Stimulated activated CD8-positive, alpha-beta memory T cell treated with anti-CD3 and anti-CD28 coated beads, Interleukin-7, amount 100 ng/mL, for 1 hour (primary cell): ENCODE measurements at places on chromosomes 16 and 17.

DNA sequence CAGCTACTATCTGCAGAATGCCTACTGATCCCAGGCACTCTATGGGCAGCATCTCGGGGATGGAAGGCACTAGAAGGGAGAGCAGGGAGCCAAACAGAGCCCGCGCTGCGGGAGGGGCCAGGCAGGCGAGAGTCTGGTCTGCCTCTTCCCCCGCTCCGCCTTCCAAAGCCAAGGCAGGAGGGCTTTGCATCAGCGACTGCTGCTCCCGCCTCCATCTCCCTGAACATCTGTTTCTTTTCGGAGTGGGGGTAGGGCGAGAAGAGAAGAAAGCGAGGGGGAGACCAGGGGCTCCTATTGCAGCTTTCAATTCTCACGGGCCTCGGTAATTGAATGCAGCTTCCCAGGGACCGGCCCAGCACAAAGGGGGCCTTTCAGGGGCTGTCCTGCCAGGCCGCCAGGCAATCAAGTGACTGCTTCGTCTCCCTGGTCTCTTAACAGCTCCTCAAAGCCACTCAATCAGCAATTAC, 31.4 kb upstream of the CDC42EP4 start:
- no peak for DNase-seq

DNA sequence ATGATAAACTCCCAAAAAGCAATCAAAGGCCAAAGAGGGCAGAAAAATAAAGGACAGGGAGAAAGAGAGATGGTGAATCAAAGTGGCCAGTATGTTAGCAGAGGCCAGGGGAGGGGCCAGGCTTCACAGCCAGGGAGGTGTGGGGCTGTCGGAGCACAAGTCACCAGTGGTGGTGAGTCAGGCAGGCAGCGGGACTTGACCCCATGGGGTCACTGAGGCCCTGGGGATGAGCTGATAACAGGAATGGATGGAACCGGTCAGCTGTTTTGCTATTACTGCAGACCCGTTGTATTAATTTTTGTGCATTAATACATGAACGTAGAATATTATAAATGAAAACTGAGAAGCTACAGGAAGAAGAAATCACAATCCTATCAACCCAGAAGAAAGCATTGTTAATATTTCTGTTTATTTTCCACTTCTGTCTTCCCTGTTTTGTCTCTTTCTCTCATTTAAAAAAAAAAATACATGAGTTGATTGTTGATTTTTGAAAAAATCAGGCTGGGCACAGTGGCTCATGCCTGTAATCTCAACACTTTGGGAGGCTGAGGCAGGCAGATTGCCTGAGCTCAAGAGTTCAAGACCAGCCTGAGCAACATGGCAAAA, 106.9 kb downstream of the SOCS1 start:
- no peak for DNase-seq

DNA sequence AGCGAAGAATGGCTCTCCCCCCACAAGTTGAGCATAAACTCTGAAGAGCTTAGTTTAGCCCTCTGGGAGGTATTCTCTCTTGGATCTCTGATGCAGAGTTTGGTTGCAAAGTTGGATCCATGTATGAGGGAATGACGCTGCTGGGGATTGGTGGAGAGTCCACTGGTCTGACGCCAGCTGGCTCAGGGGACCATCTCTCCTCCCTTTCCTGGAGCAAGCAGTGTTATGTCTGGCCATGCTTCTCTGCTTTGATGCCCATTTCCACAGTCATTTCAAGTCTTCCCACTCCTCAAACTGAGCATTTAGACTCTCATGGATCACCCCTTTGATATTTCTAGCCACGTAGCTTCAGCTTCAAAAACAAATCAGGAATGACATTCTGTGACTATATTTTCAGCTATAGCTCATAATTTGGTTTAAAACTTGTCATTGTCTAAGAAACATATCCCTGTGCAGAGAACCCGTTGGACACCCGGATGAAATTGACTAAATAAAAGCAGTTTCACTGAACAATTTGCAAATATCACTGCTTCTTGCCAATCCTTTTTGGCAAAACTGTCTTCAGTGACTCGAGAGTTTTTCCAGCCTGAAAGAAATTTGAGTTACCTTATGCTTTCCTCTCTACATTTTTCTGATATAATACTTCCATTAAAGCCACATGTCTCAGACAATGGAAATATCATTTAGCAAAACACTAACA, 193.4 kb upstream of the CDH11 start:
- DNase-seq = no peak

DNA sequence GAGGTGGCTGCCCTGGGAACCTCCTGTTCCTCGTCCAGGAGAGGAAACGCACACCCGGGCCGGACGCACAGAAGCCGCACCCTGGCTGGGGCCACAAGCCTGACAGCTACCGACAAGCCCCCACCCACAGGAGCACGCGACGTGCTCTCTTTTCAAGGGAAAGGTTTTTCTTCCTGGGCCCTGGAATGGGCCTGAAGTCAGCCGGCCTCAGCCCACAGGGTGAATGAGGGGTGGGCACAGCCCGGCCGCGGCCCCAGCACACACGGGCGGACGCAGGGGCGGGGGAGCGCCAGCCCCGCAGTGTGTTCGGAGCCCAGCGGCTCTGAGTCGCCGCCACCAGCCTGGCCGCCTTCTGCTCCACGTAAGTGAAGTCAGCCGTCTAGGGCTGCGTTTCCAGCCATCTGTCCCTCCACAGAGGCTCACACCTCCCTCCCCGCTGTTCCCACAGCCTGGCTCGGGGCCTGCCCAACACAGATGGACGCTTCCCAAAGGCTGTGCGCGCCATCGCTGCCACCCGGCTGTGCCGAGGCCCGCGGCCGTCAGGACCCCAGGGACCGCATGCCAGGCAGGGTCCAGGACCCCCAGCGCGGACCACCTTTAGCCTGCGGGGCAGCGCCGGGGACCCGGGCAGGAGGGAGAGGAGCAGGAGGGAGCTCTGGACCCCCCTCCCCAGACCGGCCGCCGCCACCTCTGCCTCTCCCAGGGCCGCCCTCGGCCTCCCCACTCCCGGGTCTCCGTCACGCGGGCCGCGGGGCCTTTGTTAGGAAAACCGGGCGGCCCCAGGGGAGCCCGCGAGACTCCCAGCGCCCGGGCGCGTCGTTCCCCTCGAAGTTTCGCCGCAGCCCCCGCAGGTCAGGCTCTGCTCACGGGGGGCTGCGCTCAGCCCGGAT, 36.8 kb downstream of the CBFA2T3 start:
- no peak for DNase-seq

DNA sequence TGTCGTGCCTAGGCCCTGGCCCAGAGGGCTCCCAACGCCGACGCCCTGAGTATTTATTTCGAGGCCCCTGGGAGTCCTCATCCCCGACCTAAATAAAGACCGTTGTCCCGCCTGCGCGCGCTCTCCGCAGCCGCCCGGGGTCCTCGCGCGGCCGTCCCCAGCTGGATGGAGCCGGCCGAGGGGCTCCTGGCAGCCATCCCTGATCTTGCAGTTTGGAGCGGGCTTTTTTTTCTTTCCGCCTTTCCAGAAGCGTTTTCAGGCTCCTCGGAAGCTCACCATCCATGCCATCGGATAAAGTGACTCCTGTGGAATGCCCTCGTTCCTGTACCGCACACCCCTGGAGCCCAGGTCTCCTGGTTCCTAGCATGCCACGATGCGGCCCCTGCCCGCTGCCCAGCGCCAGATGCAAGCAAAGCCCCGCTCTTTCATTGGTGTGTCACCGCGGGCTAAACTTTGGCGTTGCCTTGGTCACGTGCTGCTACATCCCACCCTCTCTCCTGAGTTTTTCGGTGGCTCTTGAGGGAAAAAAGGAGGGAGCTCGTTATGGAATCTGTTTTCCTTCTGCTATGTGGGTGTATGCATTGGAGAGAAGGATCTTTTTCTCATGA, 716 bp downstream of the TMEM94 start:
- no peak for DNase-seq
